Common myeloid progenitor, CD34-positive (primary cell): ENCODE measurements at places on chromosomes 6 and 20.

- H3K4me3 ChIP-seq: no peak overlapping the region
- H3K36me3 ChIP-seq: no peaks in the 10 kb centered on the region
- H3K27me3 ChIP-seq: peaks cover 2% of the 10 kb centered on the region
- H3K27ac ChIP-seq: no peak overlapping the region
- no peak for DNase-seq
These were observed 78.3 kb downstream of the PHACTR3 start for GRCh38 chr20:59682603-59683002.

GRCh38 chr6:33896391-33897188 is 92.8 kb upstream of the MLN start:
- H3K4me3 ChIP-seq: no peak overlapping the region
- no peaks in the 10 kb centered on the region for H3K36me3 ChIP-seq
- H3K27me3 ChIP-seq: peaks cover 4% of the 10 kb centered on the region
- no peak overlapping the region for H3K27ac ChIP-seq

DNA sequence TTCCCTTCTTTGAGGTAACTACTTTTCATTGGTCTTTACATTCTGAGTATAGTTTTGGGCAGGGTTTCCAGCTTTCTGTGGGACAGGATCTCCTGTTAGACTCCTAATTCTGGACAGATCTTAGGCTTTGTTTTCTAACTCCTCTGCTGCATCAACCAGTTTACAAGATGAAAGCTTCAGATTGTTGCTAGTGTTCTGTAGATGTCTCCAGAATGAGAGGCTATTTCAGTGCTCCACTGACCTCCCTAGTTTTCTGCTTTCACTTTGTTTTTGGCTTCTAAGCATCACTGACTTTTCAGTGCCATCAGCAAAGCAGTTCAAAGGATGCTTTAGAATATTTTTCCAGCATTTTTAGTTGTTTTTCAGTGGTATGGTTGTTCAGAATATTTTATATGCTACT is 101.4 kb downstream of the LIN28B start:
- peaks cover 6% of the 10 kb centered on the region for H3K4me1 ChIP-seq
- H3K36me3 ChIP-seq: no peaks in the 10 kb centered on the region
- no peak overlapping the region for H3K27ac ChIP-seq
- H3K4me3 ChIP-seq: no peak overlapping the region

DNA sequence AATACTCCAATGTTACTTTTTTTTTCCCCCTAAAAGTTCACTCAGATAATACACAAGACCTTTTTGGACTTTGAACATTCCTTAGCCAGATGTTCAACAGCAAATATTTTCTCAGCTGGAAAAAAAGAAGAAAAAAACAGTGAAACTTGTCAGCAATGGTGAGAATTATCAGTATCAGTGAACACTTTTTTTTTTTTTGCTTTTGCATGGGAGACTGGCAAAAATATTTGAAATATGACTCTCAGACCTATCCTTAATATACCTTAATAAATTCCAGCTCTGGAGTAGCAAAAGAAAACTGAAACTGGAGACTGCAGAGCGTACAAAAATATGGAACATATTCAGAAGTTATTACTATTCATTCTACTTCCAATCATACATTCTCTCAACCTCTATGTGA is 92.3 kb downstream of the RFPL4B start:
- H3K4me3 ChIP-seq: no peak overlapping the region
- no peaks in the 10 kb centered on the region for H3K36me3 ChIP-seq
- H3K27ac ChIP-seq: no peak overlapping the region
- no peaks in the 10 kb centered on the region for H3K4me1 ChIP-seq
- DNase-seq: no peak

DNA sequence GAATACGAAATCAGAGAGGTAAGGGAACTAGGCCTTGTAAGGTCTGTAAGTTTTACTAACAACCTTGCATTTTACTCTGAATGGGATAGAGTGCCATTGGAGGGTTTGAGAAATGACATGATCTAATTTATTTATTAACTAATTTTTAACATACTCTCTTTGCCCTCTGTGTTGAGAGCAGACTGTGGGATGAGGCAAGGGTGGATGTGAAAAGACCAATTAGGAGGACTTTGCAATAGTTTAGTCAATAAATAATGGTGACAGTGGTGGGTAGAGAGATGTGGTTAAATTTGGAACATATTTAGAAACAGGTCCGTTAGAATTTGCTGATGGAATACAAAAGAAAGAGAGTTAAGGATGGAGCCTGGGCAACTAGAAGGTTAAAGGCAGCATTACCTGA is 60.0 kb downstream of the MKKS start:
- H3K4me1 ChIP-seq: no peaks in the 10 kb centered on the region
- no peak for DNase-seq
- H3K27me3 ChIP-seq: no peaks in the 10 kb centered on the region
- no peak overlapping the region for H3K4me3 ChIP-seq

DNA sequence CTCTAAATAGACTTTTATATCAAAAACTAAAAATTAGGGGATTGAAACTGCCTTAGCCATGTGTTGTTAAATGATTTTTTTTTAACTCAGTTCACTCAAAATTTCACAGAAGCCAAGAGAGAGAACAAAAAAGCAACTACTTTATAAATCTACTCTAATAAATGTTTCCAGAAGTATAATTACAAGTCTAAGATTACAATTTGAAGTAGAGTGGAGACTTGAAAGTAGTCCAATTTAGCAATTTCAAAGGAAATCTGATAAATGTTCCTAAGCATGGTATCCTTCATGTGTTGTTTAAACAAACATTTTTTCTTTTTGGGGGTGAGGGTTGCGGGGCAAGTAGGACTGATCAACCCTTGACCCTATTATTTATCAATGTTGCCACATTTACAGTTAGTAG is 72.6 kb downstream of the PHIP start:
- H3K36me3 ChIP-seq: peaks cover 46% of the 10 kb centered on the region
- H3K27ac ChIP-seq: no peak overlapping the region
- H3K4me3 ChIP-seq: no peak overlapping the region
- H3K4me1 ChIP-seq: no peaks in the 10 kb centered on the region
- no peaks in the 10 kb centered on the region for H3K27me3 ChIP-seq
- DNase-seq: no peak

- H3K4me3 ChIP-seq: peak overlapping the region; percentile 62
- no peak overlapping the region for H3K27ac ChIP-seq
- DNase-seq: peak; percentile 80
- H3K4me1 ChIP-seq: peaks cover 15% of the 10 kb centered on the region
- no peaks in the 10 kb centered on the region for H3K27me3 ChIP-seq
These were observed 51.2 kb upstream of the RNF182 start for GRCh38 chr6:13873288-13874190.

- H3K27me3 ChIP-seq: no peaks in the 10 kb centered on the region
- H3K4me1 ChIP-seq: peaks cover 9% of the 10 kb centered on the region
- H3K27ac ChIP-seq: no peak overlapping the region
- H3K4me3 ChIP-seq: no peak overlapping the region
- DNase-seq: peak; percentile 89
- no peaks in the 10 kb centered on the region for H3K36me3 ChIP-seq
These were observed 27.9 kb downstream of the SDCBP2 start for GRCh38 chr20:1301031-1301529.

DNA sequence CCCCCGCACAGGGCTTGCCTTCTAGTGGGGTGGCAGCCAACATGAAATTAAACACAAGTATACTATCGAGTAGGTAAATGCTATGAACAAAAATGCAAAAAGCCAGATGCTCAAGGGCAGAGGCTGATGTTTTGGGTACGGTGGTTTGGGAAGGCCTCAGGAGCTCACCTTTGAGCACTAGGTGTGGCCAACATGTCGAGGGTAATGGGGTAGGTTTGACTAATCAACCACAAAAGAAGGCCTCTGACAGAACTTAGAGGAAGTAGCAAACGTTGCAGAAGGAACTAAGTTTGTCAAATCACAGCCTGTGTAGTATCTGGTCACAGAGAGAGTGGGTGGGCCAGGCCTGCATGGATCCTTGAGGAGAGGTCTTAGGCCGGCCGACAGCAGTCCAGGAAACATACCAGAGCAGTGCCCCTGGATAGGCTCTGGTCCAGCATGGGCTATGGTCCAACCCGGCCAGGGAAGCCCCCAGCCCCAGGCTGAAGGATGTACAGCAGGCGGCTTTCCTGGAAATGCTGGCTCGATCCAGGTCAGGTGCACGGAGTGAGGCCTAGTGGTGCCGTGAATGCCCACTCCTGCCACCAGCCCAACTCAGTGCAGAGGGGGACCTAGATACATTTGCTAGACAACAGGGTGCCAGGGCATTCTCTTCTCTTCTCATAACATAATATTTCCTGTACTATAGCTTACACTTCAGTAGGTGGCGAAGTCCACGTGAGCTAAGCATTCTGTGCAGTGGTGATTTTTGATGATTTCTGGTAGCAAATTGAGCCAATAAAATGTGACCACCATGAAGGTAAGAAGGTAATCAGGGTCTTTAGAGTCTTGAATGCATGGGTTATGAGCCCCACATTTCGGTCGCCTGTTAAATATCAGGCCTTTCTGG is 56.3 kb upstream of the CD93 start:
- H3K4me3 ChIP-seq: no peak overlapping the region
- H3K4me1 ChIP-seq: peaks cover 9% of the 10 kb centered on the region
- no peak overlapping the region for H3K27ac ChIP-seq
- peak; percentile 63 for DNase-seq
- H3K36me3 ChIP-seq: no peaks in the 10 kb centered on the region

DNA sequence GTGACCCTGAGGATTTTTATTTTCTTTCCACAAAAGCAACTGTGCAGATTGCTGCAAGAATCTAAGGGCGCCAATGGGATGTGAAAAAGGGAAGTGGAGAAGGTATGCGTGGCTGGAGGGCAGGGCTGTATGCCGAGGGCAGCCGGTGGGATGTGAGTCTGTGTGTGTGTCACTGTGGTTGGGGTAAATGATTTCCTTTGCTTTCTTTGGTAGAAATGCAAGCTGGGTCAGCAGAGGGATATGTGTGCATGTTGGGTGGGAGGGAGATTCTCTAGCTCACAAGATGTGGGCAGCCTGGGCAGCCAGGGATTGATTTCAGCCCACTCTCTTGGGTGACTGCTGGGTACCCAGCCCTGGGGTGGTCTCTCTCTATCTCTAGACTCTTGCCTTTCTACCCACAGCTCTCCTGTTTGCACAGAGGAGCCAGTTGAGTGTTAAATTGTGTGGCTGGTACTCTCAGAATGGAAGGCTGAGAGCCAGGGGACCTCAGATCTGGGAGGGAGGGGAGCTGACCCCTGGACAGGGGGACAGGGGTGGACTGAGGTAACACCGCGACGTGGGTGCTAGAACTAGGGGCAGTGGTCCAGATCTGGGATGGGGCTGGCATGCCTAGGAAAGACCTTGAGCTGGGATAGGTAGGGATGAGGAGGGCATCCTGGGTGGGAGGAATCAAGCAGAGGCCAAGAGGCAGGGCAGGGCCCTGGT is 136.8 kb upstream of the RNF24 start:
- H3K27me3 ChIP-seq: no peaks in the 10 kb centered on the region
- H3K4me1 ChIP-seq: peaks cover 74% of the 10 kb centered on the region
- peak overlapping the region; percentile 36 for H3K4me3 ChIP-seq
- H3K27ac ChIP-seq: no peak overlapping the region
- H3K36me3 ChIP-seq: no peaks in the 10 kb centered on the region
- peak; percentile 81 for DNase-seq

GRCh38 chr6:14386668-14387067 is 269.1 kb downstream of the CD83 start:
- peak; percentile 55 for DNase-seq
- H3K27ac ChIP-seq: no peak overlapping the region
- H3K4me1 ChIP-seq: peaks cover 25% of the 10 kb centered on the region
- no peaks in the 10 kb centered on the region for H3K27me3 ChIP-seq
- H3K36me3 ChIP-seq: no peaks in the 10 kb centered on the region
